ENCODE measurements at places on chromosomes 16 and 17.
A peak's percentile ranks its signal among the peaks of the same experiment; 100 is the strongest.

- no peak for DNase-seq
Observed at GRCh38 chr17:19883537-19884215, 15.9 kb upstream of the ULK2 start.

DNA sequence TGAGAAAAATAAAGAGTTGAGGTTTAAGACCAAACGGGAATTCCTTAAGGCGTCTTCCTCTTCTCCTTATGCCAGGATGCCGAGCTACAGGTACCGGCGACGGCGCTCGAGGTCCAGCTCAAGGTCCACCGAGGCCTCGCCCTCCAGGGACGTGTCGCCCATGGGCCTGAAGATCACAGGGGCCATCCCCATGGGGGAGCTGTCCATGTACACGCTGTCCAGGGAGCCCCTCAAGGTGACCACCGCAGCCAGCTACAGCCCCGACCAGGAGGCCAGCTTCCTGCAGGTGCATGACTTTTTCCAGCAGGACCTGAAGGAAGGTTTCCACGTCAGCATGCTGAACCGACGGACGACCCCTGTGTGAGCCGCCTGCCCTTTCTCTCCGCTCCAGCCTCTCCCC is 13.7 kb upstream of the CACNG1 start:
- no peak for DNase-seq

- peak; percentile 46 for DNase-seq
Observed at GRCh38 chr17:78889531-78889930, 13.5 kb downstream of the CEP295NL start.

- no peak for DNase-seq
Observed at GRCh38 chr16:85330006-85330693, 217.9 kb upstream of the CIBAR2 start.

GRCh38 chr17:37488607-37489196 is 989 bp upstream of the DUSP14 start:
- peak; percentile 92 for DNase-seq

GRCh38 chr16:69823831-69824563 is 61.9 kb downstream of the WWP2 start:
- peak; percentile 79 for DNase-seq

GRCh38 chr16:58393138-58393504 is 850 bp downstream of the GINS3 start:
- no peak for DNase-seq

- peak; percentile 88 for DNase-seq
Observed at GRCh38 chr17:81285179-81285878, 9.8 kb downstream of the SLC38A10 start.

DNA sequence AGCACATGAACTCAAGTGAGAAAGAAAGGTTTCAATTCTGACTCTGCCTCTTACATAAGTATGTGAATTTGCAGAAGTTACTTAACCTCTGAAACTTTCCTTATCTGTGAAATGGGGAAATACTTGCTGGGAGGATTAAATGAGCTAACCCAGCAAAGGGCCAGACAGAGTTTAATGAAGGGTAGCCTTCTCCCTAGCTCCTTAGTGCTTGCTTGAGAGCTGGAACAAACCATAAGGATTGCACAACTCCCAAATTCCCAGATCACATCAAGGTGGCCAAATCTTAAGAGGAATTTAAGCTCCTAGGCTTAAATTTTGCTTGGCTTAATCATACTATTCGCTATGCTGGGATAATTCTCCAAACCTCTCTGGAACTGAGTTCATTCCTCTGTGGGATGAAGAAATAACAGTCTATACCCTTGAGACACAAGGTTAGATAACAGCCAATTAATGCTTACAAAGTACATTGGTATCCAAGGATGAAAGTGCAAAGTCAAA is 11.8 kb upstream of the WSB1 start:
- no peak for DNase-seq

- DNase-seq, result no peak
Observed at GRCh38 chr16:83676086-83676485, 131.7 kb upstream of the HSBP1 start.

- DNase-seq, result peak; percentile 97
Observed at GRCh38 chr17:47239967-47240651, 13.5 kb upstream of the ITGB3 start.

GRCh38 chr17:31099016-31099415 is 4.2 kb downstream of the NF1 start:
- DNase-seq, result no peak

GRCh38 chr17:3798273-3799180 is 2.5 kb downstream of the ITGAE start:
- peak; percentile 58 for DNase-seq

DNA sequence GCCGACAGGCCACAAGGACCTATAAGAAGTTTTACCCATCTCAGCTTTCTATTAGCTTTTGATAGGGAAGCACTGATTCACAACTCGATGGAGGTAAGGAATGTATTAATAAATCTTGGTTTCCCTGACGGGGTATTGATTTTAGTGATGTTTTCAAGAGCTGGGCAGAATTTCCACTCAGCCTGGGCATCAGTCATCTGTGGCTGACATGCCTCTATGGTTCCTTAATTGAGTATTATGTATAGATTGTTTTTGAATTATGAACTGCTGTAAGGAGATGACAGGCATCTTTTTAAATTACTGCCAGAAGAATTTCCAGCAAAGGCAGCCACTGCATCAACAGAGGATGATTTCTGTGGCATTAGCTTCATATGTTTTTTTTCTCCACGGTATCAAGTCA is 128.6 kb downstream of the CPPED1 start:
- no peak for DNase-seq

GRCh38 chr16:89114159-89114981 is 20.7 kb downstream of the ACSF3 start:
- no peak for DNase-seq

DNA sequence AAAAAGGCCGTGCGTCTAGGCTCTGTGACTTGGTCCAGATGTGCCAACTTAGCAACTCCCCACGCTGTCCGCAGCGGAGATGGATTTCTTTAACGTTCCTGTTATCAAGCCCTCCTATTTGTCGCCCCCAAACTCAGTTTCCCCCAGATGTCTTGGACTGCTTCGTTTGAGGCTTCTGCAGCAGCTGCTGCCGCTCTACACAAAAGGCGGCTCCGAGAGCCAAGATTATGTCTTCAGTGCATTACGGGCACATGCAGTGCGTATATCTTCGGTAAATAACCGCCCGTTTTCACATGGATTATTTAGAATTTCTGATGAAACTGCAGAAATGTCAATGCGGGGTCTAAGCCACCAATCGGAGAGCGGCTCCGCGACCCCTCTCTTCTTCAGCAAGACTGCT is 240.6 kb upstream of the ZFHX3 start:
- DNase-seq, result no peak

DNA sequence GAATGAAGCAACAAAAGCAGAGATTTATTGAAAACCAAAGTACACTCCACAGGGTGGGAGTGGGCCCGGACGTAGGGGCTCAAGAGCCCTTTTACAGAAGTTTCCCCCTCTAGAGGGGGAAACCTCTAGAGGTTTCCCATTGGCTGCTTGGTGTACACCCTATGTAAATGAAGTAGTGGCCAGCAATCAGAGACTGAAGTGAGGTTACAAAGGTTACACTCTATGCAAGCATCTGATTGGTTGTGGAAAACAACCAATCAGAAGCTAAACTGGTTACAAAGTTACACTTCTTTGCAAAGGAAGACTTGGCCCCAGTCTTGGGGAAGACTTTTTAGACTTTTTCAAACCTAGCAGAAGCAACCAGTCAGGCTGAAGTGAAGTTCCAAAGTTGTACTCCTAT is 27.1 kb downstream of the CRAMP1 start:
- DNase-seq, result no peak

DNA sequence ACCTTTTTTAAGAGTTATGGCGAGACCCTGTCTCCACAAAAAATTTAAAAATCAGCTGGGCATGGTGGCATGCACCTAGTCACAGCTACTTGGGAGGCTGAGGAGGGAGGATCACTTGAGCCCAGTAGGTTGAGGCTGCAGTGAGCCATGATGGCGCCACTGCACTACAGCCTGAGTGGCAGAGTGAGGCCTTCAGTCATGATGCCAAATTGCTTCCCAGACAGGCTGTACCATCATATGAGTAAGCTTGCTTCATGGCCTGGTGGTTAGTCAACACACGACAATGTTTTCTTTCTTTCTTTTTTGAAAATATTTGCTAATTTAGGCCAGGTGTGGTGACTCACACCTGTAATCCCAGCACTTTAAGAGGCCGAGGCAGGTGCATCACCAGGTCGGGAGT is 12.5 kb downstream of the NTAN1 start:
- no peak for DNase-seq

- no peak for DNase-seq
Observed at GRCh38 chr16:67471758-67472384, 9.1 kb downstream of the ATP6V0D1 start.

- DNase-seq, result no peak
Observed at GRCh38 chr17:57708410-57708809, 36.7 kb downstream of the CCDC182 start.

- DNase-seq, result no peak
Observed at GRCh38 chr17:65182233-65182632, 45.1 kb downstream of the RGS9 start.

- peak; percentile 80 for DNase-seq
Observed at GRCh38 chr17:78789663-78790181, 7.6 kb upstream of the CYTH1 start.

GRCh38 chr16:12837756-12838155 is 34.1 kb upstream of the CPPED1 start:
- DNase-seq, result no peak

- DNase-seq, result no peak
Observed at GRCh38 chr17:5618476-5618875, 34.2 kb upstream of the NLRP1 start.

DNA sequence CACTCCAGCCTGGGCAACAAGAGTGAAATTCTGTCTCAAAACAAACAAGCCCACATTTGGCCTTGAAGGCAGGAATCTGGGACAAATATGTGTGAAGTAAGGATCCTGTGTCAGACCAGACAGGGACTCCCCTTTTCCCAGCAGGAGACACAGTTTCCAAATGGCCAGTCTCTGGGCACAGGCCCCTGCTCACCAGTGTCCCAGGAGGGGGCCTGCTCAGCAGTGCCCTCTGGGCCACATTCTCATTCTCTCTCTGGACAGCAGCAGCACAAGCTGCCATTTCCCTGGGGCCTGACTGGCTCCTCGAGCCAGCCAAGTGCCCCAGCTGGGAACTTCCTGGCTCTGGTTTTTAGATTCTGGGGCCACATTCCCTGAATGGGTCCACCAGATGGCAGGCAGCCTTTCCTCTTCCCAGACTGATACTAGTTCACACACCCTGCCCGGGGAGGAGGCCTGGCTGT is 11.7 kb upstream of the MNT start:
- peak; percentile 80 for DNase-seq

- no peak for DNase-seq
Observed at GRCh38 chr16:3858801-3859200, 21.7 kb downstream of the CREBBP start.

GRCh38 chr17:30568117-30568430 is 90.9 kb downstream of the GOSR1 start:
- no peak for DNase-seq

DNA sequence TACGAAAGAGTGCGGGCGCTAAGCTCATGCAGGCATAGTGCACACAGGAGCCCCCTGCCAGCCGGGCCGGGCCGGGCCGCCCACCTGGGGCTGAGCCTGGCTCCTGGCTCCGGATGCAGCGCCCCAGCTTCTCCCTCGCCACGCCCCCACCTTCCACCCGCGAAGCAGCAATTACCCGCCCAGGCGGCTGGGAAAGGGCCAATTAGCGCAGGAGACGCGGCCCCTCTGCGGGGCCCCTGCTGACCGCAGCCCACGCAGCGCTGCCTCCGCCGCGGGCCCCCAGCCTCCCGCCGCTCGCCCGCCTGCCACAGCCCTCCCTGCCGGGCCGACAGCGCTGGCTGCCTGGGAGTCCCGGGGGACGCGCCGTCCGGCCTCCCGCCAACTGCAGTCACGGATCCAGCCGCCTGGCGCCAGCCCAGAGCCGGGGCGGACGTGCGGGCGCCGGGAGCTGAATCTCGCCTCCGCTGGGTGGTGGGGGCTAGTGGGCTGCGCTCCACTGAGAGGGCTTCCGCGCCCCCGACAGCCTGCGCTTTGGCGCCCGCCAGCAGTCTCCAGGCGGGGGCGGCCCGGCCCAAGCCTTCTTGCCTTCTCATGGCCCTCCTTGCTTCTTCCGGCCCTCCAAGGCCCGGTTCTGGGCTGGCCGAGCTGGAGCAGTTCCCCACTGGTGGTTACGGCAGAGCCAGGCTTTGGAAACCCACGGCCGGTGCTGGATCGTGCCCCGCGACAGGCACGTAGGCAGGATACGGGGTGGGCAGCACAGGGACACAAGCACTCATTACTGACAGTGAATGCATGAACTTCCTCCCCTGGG is 14.9 kb upstream of the CBFB start:
- DNase-seq, result peak; percentile 67

DNA sequence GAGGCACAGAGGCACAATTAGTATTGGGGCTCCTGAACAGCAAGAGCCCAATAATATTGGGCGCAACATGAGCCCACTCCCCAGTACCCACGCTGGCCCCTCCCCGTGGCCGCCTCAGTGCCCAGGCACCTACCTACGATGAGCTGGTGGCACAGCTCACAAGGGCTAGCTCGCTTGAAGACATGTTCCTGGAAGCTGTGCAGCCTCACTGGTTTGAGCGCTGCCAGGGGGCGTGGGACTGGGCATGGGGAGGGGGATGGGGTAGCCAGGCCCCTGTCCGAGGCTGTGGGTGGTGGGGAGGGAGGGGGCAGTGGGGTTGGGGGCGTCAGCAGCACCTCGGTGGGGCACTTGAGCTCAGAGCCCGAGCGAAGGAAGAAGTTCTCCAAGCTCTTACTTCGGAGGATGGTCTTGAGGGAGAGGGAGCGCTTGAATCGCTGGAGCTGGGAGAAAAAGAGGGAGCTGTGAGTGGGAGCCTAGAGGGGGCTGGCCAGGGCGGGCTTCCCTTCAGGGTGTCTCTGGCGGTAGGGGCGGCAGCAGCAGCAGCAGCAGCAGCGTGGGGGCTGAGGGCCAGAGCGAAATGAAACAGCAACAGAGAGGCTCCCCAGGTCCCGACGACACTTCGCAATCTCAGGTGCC is 7.9 kb downstream of the STAC2 start:
- DNase-seq, result no peak

DNA sequence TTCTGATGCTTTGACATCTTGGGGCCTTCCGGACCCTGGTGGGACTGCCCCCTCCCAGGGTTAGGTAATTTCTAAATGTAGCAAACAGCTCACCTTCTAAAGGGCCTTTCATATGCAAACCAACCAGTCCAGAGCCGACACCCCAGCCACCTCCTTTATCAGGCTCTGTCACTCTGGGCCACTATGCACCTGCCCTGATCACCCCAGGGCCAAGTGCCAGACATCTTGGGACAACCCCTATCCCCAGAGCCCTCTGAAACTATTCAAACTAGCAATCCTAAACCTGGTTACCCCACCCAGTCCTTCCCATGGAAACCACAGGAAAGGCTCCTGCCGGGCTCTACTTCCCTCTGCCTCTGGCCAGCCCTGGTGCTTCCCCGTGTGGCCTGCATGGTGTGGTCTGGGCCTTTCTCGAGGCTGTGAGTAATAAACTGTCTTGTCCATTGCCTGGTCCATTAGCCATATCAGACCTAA is 91.2 kb upstream of the TNRC6C start:
- DNase-seq, result no peak
